ENCODE measurements at places on chromosomes 5 and 9.

- no peak for DNase-seq
Measured at GRCh38 chr9:124625087-124625486, 117.9 kb upstream of the NR5A1 start.

- DNase-seq = no peak
Measured at GRCh38 chr5:139524446-139524845, 36.7 kb upstream of the UBE2D2 start.

DNA sequence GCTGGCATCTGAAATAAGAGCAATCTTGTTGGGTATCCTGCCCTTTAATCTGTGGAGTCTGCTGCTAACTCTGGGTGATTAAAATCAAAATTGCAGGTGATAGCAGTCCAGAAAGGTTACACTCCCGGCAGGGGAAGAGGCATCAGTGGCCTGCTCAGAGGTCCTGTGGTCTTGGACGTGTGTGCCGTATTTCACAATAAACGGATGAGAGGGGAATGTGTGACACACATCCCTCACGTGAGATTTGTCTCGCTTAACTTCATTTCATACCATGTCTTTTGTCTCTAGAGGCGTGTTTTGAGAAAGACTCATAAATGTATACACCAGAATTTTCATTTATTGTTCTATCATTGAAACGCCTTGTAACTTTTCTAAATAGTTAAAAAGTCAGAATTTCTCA lies 36.6 kb downstream of the FAM240B start:
- DNase-seq = no peak

GRCh38 chr5:6083311-6083978 lies 294.9 kb downstream of the MED10 start:
- no peak for DNase-seq

GRCh38 chr9:83538890-83539238 lies 663 bp upstream of the FRMD3 start:
- DNase-seq = no peak

DNA sequence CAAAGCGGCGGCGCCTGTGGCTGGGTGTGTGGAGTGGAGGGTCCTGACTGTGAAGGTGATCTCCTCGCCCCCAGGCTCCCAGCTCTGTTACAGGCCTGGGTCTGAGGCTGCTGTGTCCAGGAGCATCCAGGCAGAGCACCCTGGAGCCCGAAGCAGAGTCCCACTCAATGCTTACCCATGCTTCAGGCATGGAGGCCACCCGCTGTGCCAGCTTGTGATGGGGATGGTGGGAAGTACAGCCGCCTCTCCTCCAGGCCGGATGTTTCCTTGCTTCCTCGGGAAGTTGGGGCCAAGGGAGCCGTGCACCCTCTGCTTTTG lies 255.9 kb upstream of the IRX1 start:
- DNase-seq = no peak

DNA sequence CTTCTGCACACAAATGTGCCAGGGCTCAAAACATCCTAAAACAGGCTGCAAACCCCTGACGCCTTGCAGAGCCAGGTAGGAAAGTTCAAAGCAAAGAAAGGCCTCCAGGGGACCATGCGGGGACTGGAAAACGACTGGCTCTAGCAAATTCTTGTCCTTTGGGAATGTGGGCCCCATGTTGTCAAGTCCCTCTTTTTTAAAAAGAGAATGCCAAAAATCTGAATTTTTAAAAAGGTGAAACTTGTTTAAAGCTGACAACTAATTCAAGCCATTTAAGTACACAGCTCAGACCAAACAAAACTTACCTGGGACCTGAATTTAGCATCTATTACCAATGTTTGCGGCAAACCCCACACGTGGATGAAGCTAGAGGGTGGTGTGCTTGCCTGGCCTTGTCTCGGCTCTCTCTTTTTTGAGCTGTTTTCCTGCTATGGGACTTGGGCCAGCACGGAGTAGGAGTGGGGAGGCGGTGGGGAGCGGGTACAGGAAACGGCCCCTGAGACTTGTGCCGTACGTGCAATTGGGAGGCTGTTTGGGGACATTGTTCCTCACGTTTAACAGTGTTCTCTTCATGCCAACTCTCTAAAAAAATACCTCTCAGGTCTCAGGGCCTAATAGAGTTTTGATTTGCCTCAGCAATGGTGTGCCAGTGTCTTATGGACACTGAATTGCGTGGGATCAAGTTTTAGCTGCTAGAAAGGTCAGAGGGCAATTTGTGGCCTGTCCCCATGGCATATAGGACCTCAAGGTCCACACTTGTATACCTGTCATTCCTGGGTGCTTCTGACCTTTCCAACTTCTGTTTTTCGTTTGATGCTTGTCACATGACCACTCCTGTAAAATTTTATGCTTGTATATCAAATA lies 15.1 kb upstream of the PHF19 start:
- DNase-seq = no peak
